ENCODE measurements at places on chromosomes 2 and 18.

DNA sequence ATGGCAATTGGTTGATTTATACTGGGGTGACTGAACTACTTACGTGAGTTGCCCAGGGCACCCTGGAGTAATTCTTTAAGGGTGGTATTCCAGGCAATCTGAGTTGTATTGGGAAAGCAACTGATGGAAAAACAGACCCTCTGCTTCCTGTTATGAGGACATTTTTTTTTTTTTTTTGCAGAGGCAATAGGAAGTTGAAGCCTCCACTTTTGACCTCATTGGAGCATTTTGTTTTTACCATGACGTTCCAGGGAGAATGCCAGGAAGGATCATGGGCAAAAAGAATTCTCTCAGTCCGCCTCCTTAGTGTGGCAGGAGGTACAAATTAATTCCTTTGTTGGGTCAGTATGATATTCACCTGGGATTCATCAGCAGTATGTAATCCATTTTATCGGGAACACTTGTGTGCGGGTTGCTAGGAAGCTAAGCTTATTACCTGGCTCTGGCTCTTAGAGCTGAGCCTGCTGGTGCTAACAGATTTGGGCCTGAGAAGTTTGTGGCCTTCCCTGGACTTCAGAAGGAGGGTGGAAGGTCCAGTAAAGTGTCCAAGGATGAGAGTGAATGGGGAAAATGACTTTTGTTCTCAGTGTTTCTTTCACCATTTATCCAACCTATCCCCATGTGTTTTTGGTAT, 272.9 kb upstream of the EPAS1 start:
- no peak for DNase-seq

- DNase-seq = no peak
These were observed 374.4 kb downstream of the MTX2 start for GRCh38 chr2:176643646-176644045.

DNA sequence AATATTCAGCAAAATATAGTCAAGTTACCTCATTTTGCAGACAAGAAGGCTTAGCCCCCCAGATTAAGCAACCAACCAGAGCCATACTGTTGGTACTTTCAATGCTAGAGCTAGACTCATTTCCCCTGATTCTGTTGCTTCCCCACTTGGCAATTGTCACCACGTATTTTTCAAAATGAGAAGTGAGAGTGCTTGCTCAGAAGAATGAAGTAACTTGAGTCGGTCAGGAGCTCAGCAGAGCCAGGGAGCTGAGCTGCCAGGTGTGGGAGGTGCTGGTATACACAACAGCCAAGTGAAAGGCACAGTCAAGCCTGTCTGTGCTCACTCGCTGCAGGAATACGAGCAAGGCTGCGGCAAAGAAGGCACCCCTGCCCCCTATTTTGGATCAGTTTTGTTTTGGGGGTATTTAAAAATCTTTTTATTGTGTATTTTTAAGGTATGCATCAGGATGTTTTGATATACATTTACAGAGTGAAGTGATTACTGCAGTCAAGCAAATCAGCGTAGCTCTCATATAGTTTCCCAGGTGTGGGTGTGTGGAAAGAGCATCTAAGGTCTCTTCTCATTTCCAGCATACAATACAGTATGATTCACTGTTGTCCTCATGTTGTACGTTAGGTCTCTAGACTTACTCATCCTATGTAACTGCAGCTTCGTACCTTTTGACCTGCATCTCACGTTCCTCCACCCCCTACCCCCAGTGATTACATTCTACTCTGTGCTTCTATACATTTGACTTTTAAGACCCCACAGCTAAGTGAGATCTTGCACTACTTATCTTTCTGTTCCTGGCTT, 62.4 kb downstream of the MRPS9 start:
- no peak for DNase-seq

- DNase-seq = no peak
These were observed 36.1 kb downstream of the TMEM163 start for GRCh38 chr2:134682726-134683125.

DNA sequence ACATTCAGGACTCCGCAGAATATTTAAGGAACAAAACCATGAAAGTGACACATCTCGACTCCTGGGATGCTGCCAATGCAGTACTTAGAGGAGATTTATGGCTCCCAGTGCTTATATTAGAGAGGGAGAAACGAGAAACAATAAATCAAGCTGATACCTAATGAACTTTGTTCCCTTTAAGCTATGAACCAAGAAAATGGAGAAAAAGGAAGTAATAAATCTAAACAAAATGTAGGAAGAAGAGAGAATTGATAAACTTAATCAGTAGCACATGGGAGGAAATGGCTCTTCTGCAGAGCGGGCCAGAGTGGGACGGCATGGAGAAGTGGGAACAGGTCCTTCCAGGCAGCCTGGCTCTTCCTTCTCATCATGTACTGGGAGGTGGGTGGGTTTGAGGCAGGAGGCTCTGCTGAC, 42.7 kb downstream of the NPPC start:
- no peak for DNase-seq

- DNase-seq = no peak
These were observed 347.3 kb upstream of the HNRNPA3 start for GRCh38 chr2:176865336-176865735.

- DNase-seq = no peak
These were observed 25.6 kb downstream of the HADHB start for GRCh38 chr2:26270373-26270772.

GRCh38 chr18:3722649-3723433, 272.9 kb downstream of the TGIF1 start:
- no peak for DNase-seq

All from CD4-positive, alpha-beta memory T cell (primary cell).